ENCODE measurements at places on chromosomes 16 and 17.

DNA sequence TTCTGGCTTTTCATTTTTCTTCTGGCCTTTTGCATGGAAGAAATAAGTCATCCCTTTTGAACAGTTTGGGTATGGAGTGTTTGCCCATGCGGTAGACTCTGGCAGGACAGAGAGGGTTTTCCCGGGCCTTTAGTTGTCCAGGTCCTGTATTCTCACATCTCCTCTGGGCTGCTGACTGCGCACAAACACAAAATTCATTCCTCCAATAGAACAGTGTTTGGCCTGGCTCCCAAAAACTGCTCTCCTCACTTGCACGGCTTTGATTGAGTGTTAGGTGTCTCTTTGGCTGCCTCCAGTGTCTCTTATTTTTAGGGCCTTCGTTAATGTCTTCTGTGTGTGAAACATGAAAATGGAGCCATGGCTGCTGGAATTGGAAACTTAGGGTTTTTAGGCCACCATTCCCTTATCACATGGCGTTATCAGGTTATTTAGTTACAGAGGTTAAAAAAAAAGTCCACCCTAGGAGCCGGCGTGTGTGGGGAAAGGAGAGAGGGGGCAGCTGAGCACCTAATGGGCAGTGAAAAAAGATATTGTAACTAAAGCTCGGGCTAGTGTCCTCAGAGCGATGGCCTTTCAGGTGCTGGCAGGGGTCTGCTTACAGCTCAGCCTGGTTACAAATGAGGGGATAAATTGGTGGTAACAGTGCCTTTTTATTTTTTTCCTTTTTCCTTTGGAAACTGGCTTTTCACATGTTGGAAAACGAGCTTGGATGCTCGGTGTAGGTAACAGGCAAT is 47.3 kb downstream of the PRKCA start:
- DNase-seq = no peak

DNA sequence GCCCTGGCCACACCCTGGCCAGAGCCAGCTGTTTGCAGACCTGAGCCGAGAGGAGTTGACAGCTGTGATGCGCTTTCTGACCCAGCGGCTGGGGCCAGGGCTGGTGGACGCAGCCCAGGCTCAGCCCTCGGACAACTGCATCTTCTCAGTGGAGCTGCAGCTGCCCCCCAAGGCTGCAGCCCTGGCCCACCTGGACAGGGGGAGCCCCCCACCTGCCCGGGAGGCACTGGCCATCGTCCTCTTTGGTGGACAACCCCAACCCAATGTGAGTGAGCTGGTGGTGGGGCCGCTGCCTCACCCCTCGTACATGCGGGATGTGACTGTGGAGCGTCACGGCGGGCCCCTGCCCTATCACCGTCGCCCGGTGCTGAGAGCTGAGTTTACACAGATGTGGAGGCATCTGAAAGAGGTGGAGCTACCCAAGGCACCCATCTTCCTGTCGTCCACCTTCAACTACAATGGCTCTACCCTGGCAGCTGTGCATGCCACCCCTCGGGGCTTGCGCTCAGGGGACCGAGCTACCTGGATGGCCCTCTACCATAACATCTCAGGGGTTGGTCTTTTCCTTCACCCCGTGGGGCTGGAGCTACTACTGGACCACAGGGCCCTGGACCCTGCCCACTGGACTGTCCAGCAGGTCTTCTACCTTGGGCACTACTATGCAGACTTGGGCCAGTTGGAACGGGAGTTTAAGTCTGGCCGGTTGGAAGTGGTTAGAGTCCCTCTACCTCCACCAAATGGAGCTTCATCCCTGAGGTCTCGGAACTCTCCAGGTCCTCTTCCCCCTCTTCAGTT is 578 bp downstream of the AOC2 start:
- DNase-seq = no peak

GRCh38 chr16:79074951-79075350 is 525.6 kb downstream of the MAF start:
- no peak for DNase-seq

GRCh38 chr16:66569827-66570405 is 3.7 kb downstream of the CMTM1 start:
- DNase-seq = no peak

- no peak for DNase-seq
Measured at GRCh38 chr17:77817953-77818352, 140.6 kb upstream of the TNRC6C start.

GRCh38 chr17:51507444-51507843 is 247.1 kb downstream of the UTP18 start:
- no peak for DNase-seq

DNA sequence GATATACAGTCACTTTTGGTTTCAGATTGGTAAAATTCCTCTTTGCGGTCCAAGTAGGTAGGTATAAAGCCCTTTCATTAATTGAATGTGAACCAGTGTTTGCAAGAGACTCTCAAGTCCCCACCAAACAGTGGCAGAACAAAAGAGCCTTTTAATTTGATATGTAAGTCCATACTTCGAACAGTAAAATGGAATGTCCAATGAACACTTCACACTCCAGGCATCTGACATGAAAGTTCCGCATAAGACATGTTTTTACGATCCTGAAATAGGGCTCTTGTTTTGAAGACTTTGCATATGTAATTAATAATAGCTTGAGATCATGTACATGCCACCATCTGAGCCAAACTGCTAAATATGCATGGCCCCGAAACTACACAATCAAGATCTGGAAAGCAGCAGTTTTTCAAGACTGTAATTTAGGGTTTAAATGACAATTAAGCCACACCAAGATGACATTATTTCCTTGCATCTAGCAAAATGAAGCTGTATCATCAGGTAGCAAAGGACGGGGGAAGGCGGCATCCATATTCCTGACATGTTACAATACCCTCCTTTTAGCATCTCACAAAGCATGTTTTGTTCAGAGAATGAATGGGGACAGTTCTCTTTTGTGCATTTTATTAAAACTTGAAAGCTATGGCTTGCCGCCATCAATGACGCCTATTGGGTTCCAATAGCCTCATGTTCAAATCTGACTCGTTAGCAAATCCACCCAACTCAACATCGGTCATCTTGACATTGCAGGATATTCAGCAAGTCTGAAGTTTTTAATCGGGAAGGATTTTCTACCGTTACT is 39.4 kb downstream of the LITAF start:
- no peak for DNase-seq

- no peak for DNase-seq
Measured at GRCh38 chr17:1119924-1120323, 59.9 kb downstream of the ABR start.

- no peak for DNase-seq
Measured at GRCh38 chr17:81067391-81067811, 32.5 kb downstream of the BAIAP2 start.

DNA sequence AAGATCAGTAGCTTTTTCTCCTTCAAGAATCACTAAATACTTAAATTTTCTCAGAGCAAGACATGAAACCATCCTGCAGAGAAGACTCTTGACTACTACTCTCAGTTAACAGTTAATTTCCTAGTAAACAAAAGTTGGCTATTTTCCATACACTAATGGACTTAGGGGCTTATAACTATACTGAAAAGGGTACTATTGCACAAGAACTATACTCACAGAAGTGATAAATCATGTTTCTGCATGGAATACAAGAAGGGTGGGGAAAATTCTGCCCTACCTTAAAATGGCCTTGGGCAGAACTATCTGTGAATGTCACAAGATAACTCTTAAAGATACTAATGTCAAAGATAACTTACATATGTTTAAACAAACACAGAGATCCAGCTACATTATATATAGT is 12.5 kb downstream of the ZNF652 start:
- no peak for DNase-seq

DNA sequence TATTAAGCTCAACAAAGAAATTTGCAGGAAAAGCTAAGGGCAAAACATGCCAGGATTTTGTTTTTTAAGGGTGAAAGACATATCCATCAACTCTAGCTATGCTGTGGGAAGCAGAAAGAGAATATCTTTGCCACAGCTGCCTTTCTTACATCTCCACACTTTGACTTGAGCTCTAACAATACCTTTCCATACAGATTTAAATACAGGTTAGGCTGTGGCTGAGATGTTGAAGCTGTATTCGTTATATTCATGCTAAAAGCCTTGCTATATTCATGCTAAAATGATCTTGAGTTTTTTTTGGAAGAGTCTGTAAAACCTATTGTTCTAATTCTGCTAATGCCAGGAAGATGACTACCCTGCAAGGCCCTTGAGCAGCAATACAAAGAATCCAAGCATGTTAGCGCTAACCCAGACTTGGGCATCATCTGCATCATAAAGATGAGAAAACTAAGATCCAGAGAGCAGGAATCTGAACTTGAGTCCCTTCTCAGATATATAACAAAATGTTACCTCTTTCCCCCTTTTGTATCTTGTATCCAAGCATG is 204.8 kb upstream of the C17orf78 start:
- DNase-seq = no peak

DNA sequence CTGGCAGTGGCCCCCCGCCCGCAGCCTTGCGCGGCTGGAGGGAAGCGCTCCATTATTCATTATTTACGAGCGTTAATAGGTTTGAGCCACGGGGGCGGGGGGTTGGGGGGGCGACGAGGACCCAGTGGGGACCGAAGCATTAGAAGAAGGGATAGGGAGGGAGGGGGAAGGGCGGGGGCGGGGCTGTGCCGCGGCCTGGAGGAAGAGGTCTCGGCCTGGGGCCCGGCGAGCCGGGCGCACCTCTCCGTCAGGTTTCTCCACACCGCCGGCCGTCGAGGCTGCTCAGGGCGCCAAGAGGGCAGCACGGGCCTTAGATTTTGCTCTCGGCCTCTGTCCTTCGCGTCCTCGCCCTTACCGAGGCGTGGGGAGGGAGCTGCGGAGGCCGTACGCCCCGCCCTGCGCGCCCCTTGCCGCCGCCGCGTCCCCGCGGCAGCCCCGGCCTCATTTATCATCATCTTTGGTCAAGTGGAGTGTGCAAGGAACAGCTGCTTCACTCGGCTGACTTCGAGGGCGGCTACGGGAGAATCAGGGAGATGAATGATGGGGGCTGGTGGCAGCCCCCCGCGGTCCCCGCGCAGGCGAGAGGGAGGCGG is 54.2 kb downstream of the SREBF1 start:
- DNase-seq = no peak

All from naive thymus-derived CD4-positive, alpha-beta T cell (primary cell).